ENCODE measurements at places on chromosomes 5 and 9.

DNA sequence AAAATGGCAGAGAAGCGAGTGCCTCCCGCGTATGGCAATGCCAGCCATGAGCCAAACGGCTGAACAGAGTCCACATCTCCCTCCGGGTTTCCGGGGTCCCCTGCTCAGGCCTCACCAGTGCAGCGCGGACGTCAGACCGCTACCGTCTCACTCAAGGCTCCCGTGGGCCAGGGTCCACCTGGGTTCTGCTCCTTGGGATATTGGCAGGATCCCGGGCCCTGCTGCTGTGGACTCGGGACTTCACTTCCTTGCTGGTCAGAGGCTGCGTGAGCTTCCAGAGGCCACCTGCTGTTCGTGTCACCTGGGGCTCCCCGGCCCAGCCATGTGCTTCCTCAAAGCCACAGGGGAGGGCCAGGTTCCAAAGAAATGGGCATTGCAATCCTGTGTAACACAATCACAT lies 38.4 kb upstream of the CLPTM1L start:
- no peak for DNase-seq

GRCh38 chr9:122347348-122348287 lies 23.2 kb upstream of the PTGS1 start:
- DNase-seq, result peak; percentile 37

GRCh38 chr9:89844075-89844474 lies 239.3 kb downstream of the GADD45G start:
- DNase-seq, result no peak

- DNase-seq, result peak; percentile 95
Measured at GRCh38 chr5:138975098-138975847, 100.1 kb upstream of the LRRTM2 start.

All from RPMI7951 (cell line).